ENCODE measurements at places on chromosomes 6 and 20. TPM values are rescaled to one million over a fixed set of nuclear protein-coding genes. Genes with fewer than 3 reads are reported as not detected.

- DNase-seq, result no peak
Observed at GRCh38 chr6:46690911-46691451, 3.3 kb downstream of the TDRD6 start.

Gene AVP
- not detected for total RNA-seq

- no peak for DNase-seq
Observed at GRCh38 chr20:57092112-57092899, 174.1 kb downstream of the BMP7 start.

DNA sequence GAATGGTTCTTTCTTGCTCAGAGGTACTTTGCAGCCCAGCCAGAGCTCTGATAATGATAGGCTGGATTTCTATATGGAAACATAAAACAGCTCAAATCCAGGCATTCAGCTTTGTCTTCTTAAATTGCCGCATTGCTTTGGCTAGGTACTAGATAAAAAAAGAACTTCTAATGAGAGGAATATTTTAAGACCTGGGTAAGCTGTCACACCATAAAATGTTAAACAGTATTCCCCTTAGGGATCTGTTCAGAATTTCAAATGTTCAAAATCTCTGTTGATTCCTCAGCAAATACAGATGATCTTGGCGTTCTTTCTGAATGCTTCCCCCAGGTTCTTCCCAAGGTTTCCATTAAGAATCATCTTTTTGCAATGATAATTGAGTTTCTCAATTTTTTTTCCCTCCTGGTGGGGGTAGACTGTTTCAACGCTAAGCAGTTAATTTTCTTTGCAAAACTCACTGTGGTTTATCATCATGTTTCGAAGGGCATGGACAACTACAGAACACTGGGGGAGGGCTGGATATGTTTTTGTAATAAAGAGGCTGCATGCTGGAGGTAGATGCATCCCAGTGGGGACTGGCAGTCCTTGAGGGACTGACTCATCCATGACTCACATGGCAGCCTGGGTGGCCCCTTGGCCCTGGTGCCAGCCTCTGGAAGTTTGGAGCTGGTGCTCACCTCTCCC lies 31.0 kb downstream of the TIAM2 start:
- peak; percentile 40 for DNase-seq

Gene SDCBP2
- total RNA-seq, result 4.1 TPM

GRCh38 chr20:20815711-20816455 lies 103.4 kb upstream of the RALGAPA2 start:
- DNase-seq, result no peak

DNA sequence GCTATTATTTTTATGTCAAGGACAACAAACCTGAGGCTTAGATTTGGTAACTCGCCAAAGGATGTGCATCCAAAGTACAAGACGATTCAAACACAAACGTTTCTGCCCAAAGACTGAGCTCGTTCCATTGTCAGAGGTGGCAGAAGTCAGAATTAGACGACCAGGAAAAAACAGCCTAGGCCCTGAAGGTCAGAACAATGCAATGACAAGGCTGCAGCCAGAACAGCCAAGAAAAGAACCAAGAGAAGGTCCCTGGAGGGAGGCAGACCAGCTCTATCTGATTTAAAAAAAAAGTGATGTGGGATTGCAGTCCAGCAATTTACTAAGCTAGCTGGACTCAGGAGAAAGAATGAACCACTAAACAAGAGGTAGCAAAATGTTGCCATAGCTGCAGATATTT lies 54.2 kb downstream of the NCOA7 start:
- no peak for DNase-seq

Gene CALHM4
- not detected for total RNA-seq

GRCh38 chr6:80638213-80639055 lies 532.0 kb downstream of the BCKDHB start:
- DNase-seq, result no peak

- DNase-seq, result peak; percentile 9
Observed at GRCh38 chr6:131135244-131136020, at the start of gene AKAP7. Gene AKAP7 (plus strand): TSS chr6:131135467. CDS start chr6:131135764, 297 bp downstream.

- DNase-seq, result no peak
Observed at GRCh38 chr6:163857421-163857820, 442.9 kb downstream of the QKI start.

- no peak for DNase-seq
Observed at GRCh38 chr6:168989421-168989820, 264.2 kb downstream of the THBS2 start.

Data from thoracic aorta (tissue), 2 donors.